ENCODE measurements at places on chromosomes 2 and 18.

- peaks cover 24% of the 10 kb centered on the region for H3K4me1 ChIP-seq
- no peak overlapping the region for H3K27ac ChIP-seq
- no peaks in the 10 kb centered on the region for H3K36me3 ChIP-seq
- H3K4me3 ChIP-seq: peak overlapping the region; percentile 72
These were observed 129.6 kb upstream of the SLC1A4 start for GRCh38 chr2:64859312-64860212.

DNA sequence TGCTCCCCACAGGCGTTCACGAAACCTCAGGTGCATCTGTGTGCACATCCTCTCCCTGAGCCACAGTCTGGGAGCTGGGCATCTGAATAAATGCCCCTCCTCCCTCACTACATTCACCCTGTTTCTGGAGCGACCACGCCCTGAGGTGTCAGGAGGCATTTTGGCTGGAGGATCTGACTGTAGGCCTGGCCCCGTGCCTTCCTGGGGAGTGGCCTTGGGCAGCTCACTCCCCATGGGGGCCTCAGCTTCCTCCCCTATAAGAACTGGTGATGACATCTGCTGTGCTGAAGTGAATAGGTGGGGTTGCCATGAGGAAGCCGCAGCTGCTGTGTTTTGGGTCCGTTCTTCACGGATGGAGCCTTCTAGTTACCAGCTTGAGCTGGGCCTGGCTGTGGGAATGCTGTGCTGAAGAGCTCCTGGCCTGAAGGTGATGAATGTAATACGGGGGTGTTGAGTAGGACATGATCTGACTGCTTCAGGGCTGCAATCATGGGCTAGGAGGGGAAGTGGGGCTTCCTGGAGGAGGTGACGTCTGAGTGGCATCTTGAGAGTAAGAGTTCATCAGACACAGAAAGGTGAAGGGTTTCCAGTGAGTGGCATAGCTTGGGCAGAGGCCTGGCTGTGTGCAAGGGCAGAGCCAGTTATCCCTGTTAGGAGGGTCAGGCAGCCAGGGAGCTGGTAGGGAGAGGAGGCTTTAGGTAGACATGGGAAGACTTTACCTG is 58.2 kb downstream of the GLI2 start:
- no peak overlapping the region for H3K4me3 ChIP-seq
- peaks cover 9% of the 10 kb centered on the region for H3K27me3 ChIP-seq
- no peak for DNase-seq
- peak overlapping the region; percentile 64 for H3K27ac ChIP-seq

DNA sequence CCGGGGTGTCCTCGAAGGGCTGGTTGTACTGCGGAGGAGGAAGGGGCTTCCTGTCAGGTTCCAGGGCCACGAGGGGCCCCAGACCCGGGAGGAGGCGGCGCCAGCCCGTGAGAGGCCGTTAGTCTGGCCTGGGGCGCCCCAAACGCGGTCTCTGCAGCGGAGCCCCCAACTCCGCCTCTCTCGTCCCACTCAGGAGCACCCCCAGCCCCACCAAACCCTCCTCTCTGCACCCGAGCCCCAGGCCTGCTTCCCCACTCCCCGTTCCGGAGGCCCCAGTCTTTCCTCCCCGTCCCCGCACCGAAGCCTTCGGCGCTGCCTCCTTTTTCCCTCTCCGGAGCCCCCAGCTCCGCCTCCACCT is 473 bp downstream of the HJURP start:
- H3K27me3 ChIP-seq: peaks cover 4% of the 10 kb centered on the region
- no peak for DNase-seq
- no peaks in the 10 kb centered on the region for H3K36me3 ChIP-seq
- no peak overlapping the region for H3K27ac ChIP-seq
- H3K4me3 ChIP-seq: peak overlapping the region; percentile 98

- peaks cover 1% of the 10 kb centered on the region for H3K36me3 ChIP-seq
- H3K27me3 ChIP-seq: peaks cover 14% of the 10 kb centered on the region
- no peak overlapping the region for H3K4me3 ChIP-seq
- H3K27ac ChIP-seq: no peak overlapping the region
- peaks cover 6% of the 10 kb centered on the region for H3K4me1 ChIP-seq
- DNase-seq: no peak
These were observed 21.1 kb downstream of the GPR35 start for GRCh38 chr2:240646176-240646899.

DNA sequence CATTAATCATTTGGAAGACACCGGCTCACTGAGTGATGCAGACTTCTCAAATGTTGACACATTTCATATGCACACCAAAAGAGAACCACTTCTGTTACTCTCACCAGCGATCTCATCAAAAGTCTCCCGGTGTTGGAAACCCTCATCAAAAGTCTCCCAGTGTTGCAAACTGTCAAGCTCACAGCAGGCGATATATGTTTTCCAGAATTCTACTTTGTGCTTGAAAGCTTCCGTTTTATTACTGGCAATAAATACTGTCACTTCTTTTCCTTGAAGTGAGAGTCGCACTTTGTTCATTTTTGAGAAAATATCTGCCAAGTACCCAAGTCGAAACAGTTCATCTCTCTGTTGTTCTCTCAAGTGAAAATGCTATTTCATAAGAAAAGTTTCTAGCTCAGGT is 20.5 kb downstream of the MLPH start:
- DNase-seq: no peak
- H3K4me3 ChIP-seq: no peak overlapping the region
- H3K4me1 ChIP-seq: no peaks in the 10 kb centered on the region
- no peak overlapping the region for H3K27ac ChIP-seq
- no peaks in the 10 kb centered on the region for H3K36me3 ChIP-seq

DNA sequence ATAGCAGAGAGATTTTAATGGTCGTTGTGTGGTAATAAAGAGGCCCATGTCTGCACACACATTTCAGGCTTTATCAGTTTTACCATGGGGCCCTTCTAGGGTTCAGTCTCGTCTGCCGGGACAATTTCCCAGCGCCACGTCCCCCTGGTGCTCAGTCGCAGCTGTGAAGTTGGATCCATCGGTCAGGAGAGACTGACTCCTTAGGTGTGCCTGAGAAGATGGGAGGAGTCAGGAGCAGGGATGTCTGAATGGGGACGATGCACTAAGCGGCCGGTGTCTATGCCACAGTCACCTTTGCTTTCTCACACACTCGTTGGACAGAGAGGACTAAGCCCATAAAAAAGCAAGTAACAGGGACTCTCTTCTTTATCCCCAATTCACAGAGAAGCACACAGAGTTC is 71.4 kb downstream of the TWIST2 start:
- DNase-seq: no peak
- H3K4me1 ChIP-seq: peaks cover 6% of the 10 kb centered on the region
- peaks cover 5% of the 10 kb centered on the region for H3K36me3 ChIP-seq
- H3K27ac ChIP-seq: no peak overlapping the region
- H3K27me3 ChIP-seq: peaks cover 15% of the 10 kb centered on the region

GRCh38 chr2:74026687-74027241 is 42.1 kb downstream of the TET3 start:
- H3K27me3 ChIP-seq: peaks cover 13% of the 10 kb centered on the region
- H3K27ac ChIP-seq: peak overlapping the region; percentile 80
- DNase-seq: no peak
- H3K4me3 ChIP-seq: peak overlapping the region; percentile 68
- no peaks in the 10 kb centered on the region for H3K36me3 ChIP-seq
